ENCODE measurements at places on chromosomes 2 and 18.
A peak's percentile ranks its signal among the peaks of the same experiment; 100 is the strongest.

DNA sequence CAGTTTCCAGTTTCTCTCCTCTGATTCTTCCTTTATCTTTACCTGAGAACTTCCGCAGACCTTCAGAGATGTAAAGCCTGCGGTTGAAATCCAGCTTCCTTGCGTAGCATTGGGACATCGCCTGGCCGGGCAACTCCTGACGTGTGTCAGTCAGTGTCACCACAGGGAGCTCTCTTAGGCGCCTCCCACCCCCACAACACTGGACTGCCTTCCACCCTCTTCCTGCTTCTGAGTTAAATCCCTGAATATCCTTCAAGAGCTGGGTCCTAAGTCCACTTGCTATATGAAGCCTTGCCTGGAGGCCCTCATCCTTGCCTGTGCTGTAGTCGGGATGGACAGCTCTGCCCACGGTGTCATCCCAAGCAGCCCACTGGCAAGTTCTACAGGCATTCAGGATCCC, 179.4 kb downstream of the SEPTIN10 start:
- no peak for DNase-seq

DNA sequence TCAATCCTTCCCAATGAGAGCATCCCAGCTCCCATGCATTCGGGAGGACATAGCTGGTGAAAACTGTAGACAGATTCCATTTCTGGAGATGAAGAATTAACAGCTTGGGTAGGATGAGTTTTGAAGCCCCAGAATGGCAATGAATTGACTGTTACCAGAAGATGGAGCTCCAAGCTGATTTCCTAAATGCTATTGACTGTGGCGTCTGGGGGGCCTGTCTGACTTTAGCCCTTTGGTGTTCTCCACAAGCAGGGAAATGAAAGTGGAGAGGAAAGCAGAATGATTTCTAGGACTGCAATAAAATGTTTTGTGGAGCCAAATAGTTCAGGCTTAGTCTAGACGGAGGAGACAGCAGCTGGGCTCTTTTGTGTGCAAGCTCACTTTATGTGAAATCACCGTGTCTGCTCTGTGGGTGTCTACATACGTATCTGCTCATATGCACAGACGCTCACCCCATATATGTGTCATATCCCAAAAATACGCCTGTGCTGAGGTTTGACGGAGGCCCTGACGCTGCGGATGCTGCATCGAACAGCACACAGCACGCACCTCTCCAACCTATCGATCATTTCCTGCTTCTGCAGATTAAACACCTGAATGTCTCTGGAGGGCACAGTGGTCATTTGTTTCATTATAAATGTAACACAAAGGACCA, 166.4 kb upstream of the PXDN start:
- DNase-seq, result no peak

DNA sequence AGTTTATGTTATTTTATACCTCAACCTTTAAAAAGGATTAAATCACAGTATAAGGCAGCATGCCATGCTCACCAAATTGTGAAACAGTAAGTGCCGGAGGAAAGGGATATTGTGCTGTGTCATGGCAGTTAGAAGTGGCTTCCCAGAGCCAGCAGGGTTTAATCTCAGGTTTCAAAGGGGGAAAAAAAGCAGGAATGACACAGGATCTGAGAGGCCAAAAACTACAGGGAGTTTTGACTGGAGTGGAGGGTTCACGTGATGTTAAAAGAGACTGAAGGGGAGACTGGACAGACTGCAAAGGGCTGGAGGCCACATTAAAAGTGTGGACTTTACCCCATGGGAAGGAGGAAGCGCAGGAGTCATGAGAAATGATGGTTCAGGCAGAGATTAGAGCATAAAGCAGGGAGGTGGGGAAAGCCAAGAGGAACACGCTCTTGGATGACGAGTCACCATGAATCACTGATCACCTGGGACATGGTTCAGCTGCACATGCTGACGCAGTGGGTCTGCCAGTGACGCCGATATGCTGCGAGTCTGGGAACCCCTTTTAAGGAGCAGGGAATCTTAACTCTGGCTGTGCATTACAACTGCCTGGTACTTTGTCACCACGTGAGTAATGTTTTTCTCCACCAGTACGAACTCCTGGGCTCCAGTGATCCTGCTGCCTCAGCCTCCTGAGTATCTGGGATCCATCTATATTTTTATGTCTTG, 6.1 kb downstream of the CHMP1B start:
- DNase-seq, result no peak

GRCh38 chr2:25316101-25316500, 25.6 kb downstream of the DNMT3A start:
- no peak for DNase-seq

GRCh38 chr18:8705961-8706790, 820 bp downstream of the MTCL1 start:
- DNase-seq, result peak; percentile 34
